SW 1271 (cell line): ENCODE measurements at places on chromosomes 5 and 9.
A peak's percentile ranks its signal among the peaks of the same experiment; 100 is the strongest.

DNA sequence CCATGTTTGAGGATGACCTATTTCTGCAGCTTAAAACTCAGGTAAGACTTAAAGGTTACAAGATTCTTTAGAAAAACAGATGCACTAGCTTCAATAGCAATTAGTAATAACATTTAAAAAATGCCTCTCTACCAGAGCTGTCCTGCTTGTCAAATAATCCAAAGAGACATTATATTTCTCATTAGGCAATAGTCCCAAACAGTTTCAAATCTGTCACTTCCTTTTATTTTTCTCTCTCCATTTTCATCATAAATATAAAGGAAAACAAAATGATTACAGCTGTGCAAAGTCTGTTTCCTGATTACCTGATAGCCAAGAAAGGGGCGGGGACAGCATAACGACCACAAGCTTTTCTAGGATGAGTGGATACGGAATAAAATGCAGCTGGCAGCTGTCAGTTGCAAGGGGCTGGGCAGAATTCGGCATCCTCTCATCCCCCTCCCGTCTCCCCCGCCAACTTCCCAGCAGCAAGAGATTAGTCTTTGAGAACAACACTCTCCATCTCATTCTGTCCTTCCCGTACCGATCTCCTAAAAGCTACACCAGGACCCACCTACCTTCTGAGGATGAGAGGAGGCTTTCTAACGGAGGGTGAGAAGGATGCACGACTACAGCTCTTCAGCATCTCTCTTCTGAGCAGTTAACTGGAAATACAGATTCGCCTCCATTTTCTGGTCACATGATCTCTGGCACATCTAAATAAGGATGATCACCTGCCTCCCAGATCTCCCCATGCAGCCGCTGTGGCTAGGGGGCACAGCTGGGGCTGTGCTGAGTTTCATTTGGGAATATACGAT is 72.5 kb upstream of the PCA3 start:
- DNase-seq = no peak

GRCh38 chr5:141855265-141856036 is 22.8 kb downstream of the PCDH1 start:
- DNase-seq = no peak

DNA sequence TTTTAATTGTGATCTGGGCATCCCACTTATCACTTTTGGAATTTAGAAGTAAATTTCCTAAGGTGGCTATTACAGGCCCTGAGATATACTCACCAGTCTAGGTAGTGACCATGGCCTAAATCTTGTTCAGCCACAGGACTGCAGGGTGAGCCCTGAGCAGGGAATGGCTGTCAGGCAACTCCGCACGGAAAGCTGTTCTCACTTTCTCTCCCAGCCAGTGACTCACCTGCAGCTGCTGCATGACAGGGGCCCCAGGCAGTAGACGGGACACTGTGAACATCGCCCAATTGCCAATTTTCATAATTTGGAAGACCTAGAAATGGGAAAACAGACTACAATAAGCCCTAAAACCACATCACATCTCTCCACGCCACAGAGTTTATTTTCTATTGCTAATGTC is 69.6 kb upstream of the TAF1L start:
- DNase-seq = no peak

- DNase-seq = no peak
Observed at GRCh38 chr5:126358525-126358924, 64.7 kb upstream of the GRAMD2B start.

DNA sequence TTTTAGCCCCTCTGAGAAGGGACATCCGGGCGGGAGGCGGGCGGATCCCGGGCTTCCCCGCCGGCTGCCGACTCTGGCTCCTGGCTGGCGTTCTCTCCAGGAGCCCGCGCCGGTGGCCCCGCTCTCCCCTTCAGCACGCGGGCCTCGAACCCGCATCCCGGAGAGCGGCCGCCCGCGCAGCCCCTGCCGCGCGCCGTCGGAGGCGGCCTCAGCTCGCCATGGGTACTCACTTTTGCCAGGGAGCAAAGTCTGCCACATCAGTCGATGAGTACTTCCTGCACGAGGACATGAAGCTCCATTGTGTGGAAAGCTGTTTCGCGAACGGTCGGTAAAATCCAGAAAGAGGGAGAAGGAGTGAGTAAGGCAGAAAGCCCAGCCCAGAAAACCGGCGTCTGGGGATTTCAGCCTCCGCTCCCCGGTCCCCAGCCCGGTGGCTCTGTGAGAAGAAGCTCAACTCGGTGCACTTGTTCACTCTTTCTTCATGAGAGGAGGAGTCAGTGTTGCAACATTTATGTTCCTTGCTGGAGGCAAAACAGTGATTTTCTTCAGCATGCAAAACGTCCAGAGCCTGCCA is at the start of gene PRLR:
Gene PRLR (minus strand): TSS at position 450 of the 574 bp plus-strand sequence. CDS start 140,867 bp downstream, outside the sequence.
- no peak for DNase-seq

DNA sequence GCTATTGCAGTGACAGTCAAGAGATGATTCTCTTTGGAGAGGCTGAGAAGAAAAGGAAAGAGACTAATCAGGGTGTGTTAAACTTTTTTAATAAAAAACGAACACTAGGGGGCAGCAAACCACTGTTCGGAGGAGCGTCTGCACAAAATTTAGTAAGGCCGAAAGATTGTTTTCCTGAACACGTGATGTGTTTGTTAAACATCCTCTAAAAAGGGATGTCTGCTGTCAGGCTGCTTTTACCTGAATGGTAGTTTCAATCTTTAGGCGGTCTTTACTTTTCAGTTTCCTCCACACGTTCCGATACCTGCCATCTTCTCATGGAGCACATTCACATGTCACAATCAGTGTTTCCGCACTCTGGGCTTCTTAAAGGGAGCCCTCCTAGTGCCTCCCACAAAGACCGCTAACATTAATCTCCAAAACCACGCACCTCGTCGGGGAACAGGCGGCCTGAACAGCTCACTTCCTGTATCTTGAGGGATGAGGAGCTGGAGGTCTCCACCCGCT is 125.2 kb downstream of the GPBP1 start:
- peak; percentile 29 for DNase-seq

DNA sequence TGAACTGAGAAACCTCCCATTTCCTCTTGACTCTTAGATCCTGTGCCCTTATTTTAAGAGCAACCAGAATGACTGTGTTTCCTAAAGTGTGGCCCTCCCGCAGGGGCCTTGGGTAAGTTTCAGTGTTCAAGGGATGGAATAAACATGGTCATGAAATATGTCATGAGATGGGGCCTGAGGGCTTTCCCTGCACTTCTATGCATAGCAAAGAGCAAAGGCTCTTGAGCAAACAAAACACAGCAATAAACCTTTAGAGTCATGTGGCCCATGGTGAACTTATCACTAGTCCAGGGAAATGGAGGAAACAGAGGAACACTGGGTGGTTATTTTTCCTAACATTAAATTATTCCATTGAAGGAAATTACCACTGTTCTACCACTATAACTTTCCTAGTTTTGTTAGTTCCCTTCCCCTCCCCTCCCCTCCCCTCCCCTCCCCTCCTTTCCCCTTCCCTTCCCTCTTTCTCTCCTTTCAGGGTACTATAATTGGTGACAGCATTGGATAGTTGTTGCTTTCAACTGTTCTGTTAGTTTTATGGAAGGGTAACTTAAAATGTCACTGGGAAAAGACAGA is 72.4 kb downstream of the CTSL start:
- no peak for DNase-seq

GRCh38 chr5:41754857-41755256 is 115.4 kb downstream of the OXCT1 start:
- no peak for DNase-seq

GRCh38 chr5:56674441-56674840 is 140.9 kb upstream of the MAP3K1 start:
- DNase-seq = no peak

DNA sequence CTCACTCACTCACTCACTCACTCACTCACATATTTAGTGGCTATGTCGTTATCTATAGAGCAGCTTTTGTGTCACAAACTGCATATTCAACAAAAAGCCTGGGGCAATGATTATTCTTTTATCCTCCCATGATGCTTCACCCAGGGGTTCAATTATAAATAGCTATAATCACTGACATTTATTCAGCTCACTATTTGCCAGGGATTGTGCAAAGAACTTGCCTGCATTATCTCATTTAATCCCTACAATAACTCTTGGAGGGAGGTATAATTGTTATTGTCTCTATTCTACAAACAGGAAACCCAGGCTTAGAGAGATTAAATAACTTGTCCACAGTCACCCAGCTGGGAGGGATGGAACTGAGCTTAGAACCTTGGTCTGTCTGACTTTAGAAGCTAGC is 298.0 kb upstream of the MSX2 start:
- DNase-seq = no peak

DNA sequence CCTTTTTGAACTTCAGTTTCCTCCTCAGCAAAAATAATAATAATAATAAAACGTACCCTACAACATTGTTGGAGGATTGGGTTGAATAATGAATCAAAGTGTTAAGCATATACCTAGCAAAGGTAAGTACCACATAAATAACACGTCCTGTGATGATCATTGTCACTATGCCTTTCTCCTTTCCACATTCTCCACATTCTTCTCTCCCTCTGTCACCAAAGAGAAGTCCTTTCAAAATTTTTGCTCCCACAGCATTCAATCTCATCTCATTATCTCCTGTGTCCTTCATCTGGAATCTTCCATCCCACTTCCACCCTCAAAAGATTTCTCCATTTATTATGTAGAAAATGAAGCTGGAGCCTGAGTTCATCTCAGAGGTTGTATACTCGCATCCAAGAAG is 7.2 kb upstream of the ALDOB start:
- DNase-seq = no peak

DNA sequence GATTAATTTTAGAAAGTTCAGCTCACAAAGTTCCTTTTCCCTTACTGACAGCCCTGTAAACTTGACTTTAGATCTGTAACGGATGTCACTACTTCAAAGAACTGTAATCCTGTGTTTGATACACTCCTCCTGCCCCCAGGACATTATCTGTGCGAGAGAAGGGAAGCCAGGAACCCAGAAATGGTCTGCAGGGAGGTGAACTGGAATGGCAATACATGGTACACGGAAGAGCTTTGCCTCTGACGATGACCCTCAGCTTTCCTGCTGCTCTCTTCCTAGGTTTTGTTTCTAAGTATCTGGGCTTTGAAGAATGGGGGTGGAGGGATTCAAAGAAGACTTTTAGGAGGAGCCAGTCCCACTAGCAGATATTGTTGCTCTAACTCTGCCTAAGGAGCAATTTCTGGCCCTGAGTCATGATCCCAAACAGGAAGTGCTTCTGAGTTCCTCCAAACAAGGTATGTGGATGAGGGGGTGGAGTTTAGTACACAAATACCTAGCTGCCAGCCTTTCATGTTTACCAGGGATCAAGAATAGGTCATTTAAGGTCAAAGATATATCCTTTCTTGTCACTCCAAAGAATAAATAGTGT is 43.4 kb upstream of the TMC1 start:
- peak; percentile 94 for DNase-seq

- no peak for DNase-seq
Observed at GRCh38 chr9:116990592-116990991, 303.5 kb downstream of the TRIM32 start.

DNA sequence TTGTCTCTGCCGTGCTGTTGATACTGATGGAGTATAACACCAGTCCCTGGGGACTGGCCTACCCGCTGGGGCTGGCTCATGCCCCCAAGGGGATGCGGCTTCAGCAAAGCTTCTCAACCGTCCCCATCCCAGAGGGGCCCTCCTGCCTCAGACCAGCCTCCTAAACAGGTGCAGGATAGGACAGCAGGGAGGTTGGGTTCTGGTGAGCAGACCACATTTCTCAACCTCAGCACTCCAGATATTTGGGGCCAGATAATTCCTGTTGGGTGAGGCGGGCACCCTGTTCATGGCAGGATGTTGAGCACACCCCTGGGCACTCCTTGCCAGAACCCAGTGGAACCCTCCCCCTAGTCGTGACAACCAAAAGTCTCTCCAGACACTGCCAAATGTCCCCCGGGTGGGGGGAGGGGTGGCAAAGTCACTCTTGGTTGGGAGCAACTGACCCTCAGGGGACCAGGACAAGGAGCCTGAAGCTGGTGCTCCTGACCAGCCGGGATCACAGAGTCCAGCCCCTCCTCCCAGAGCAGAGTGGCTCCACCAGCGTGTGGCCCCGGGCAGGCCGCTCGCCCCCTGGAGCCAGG is 107.8 kb downstream of the ZNF354C start:
- DNase-seq = no peak

- DNase-seq = no peak
Observed at GRCh38 chr9:116238225-116238624, 84.6 kb downstream of the PAPPA start.

DNA sequence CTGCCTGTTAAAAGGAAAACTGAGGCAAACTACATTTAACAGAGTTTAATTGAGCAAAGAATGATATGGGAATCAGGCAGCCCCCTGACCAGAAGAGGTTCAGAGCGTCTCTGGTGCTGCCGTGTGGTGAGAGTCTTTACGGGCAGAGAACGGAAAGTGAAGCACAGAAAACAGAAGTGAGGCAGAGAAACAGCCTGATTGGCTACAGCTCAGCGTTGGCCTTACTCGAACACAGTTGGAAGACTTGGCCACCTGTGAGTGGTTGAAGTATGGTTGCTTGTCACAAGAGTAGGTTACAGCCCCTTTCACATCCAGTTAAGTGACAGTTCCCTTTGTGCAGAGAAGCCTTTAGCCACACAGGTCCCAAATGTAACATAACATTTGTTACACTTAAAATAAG is 16.9 kb upstream of the FBP1 start:
- no peak for DNase-seq

DNA sequence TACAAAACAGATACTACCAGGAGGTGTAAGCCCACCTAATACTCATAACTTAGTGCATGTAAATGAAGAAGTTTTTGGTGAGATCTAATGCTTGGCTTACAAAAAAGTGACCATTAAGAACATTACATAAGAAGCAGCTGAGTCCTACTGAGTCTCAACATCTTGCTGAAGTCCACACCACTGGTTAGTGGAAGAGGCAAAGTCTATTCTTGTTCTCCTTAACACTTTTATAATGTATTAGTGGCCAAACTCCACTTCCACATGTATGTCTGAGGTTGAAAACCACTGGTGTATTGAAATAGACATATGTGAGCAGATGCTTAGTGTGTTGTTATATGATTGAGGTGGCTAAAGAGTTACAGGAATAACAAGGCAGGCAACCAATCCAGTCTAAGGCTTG is 18.9 kb upstream of the GDA start:
- no peak for DNase-seq

GRCh38 chr5:32013658-32014057 is 160.5 kb downstream of the GOLPH3 start:
- no peak for DNase-seq
